ENCODE measurements at places on chromosomes 7 and 10.

DNA sequence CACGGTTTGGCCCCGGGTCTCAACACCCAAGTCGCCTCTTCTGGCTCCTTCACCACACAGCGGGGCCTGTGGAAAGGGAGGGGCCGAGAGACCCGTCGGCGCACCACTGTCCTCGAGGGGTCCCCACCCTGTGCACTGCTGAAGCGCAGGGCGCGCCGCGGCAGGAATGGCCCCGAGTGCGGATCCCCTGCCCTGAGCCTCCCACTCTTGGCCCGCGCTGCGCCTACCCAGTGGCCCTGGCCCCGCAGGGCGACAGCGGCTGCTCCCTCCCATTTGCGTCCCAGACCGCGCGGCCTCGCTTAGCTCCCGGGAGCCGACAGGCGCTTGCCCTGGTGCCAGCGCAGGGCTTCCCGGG, 2.1 kb upstream of the SFMBT2 start:
- no peak for DNase-seq

DNA sequence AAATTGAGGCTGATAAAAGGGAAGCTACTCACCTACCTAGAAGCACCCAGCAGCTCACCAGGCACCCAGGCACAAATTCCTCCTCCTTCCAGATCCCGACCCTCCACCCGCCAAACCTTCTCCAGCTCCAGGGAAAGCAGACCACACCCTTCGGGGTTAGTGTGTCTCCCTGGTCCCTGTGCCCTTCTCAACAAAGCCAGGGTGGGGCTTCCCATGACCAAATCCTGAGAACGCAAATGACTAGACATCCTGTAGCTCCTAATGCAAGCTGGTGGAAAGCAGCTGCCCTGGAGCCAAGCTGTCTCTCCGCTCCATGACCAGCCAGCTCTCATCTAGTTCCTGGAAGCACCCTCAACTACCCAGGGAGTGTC, 4.4 kb downstream of the TBX20 start:
- no peak for DNase-seq

DNA sequence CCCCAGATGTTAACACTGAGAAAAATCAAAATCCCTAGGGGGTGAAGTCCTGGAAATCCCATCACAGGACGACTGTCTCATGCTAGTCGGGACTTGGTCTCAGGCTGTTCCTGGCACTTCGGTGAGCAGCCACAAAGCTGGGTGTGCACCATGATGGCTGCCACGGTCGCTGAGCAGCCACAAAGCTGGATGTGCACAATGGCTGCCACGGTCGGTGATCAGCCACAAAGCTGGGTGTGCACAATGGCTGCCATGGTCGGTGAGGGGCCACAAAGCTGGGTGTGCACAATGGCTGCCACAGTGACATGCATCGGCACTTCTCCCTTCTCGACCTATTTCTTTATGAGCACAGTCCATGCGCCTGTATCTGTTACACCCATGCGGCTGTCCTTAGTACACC, 505.1 kb downstream of the TCERG1L start:
- DNase-seq = no peak

DNA sequence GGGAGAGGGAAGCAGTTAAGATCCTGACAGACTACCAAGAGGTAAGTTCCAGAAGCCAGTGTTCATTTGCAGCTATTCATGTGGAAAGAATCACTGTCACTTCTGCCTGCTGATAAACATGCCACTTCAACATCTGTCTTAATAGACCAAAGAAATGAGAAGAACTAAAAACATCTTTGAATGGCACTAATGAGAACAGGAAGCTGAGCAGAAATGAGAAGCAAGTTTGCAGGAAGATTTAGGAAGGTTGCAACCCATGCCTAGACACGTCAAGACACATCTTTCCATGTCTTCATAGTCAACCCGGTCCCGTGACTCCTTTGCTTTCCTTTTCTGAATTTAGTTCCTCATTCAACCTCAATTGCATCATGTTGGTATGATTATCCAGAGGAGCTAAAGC, 180.0 kb downstream of the PDE1C start:
- no peak for DNase-seq

GRCh38 chr10:89344156-89344555, 16.4 kb downstream of the IFIT3 start:
- no peak for DNase-seq

- no peak for DNase-seq
Measured at GRCh38 chr7:143931739-143932138, 3.3 kb upstream of the OR2F2 start.

DNA sequence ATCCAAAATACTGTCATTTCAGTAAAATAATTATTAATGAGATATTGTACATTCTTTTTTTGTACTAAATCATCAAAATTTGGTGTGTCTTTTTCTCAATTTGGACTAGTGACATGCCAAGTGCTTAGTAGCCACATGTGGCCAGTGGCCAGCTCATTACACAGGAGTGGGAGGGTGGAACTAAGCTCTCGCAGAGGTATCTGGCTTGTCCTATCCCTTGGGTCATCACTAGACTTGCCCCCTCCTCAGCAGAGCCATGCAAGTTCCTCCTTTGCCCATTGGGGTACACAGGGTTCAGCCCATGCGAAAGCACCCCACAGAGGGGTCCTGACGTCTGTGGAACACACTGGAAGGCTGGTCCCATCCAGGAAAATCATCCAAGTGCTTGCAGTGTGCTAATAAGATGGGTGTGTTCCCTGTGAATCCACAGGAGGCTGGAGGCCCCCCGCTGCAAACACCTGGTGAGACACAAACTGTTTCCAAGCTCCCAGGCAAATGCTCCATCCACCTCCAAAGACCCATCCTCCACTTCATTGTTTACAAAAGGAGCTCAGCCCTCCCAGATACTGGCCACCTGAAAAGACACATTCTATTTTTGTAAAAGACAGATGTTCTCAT, 1.3 kb downstream of the ARHGAP22 start:
- DNase-seq = no peak

DNA sequence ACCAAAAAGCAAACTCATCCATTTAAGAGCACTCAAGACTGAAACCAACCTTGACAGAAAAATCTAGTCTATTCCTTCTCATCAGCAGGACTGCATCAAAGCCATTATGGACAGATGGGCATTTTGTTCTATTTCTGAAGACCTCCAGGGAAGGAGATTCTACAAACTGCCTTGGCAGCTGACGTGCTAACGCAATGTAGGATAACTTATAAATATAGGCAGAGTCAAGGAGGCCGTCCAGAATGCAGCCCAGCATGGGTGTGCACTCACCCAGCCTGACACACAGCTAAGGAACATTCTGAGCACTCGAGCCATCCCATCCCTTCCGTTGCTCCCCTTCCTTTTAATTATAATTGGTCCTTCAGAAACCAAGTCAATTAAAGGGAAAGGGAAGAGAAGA, 25.3 kb upstream of the NEBL start:
- no peak for DNase-seq

- DNase-seq = peak; percentile 48
Measured at GRCh38 chr10:102644066-102644645, at the start of gene TRIM8. TSS of gene TRIM8 (plus strand) at chr10:102644479. CDS start at chr10:102644618, 139 bp downstream.

GRCh38 chr7:75635036-75635435, 103.7 kb downstream of the HIP1 start:
- DNase-seq = no peak

DNA sequence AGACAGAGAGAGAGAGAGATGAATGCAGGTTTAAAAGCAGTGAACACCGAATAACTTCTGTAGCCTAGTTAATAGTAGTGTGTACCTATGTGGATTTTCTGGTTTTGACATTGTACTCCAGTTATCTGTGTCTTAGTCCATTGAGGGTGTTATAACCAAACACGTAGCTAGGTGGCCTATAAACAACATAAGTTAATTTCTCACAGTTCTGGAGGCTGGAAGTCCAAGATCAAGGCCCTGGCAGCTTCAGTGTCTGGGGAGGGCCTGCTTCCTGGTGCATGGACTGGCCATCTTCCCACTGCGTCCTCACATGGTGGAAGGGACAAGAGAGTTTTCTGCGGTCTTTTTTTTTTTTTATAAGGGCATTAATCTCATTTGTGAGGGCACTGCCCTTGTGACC, 23.5 kb downstream of the AOC1 start:
- DNase-seq = no peak

DNA sequence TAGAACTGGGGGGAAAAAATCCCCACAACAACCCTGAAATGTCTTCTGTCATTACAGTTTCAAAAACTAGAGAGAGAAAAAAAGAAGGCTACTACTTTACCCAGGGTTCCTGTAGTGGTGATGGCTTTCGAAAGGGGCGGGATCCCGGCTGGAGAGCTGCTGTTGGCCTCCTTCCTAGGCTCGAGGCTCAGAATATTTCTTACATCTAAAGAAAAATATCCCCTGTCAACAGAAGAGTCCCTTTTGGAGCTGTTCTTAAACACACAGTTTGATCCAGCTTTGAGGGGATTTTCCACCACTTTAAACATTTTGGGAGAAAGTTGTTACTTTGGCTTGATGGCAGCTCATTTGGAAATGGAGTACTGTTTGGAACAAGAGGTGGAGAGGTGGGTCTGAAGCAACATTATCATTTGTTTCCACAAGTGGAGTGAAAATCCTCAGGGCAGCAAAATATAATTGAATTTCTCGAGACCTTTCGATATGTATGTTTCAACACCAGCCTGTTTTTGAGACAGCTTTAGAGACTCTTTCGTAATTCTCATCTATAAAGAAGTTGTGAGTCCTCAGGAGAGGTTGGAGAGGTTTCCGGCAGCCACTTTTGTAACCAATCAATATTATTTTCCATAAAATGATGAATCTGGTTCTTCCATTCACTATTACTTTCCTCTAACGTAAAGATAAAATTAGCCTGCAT, 5.1 kb downstream of the HOXA13 start:
- DNase-seq = no peak

DNA sequence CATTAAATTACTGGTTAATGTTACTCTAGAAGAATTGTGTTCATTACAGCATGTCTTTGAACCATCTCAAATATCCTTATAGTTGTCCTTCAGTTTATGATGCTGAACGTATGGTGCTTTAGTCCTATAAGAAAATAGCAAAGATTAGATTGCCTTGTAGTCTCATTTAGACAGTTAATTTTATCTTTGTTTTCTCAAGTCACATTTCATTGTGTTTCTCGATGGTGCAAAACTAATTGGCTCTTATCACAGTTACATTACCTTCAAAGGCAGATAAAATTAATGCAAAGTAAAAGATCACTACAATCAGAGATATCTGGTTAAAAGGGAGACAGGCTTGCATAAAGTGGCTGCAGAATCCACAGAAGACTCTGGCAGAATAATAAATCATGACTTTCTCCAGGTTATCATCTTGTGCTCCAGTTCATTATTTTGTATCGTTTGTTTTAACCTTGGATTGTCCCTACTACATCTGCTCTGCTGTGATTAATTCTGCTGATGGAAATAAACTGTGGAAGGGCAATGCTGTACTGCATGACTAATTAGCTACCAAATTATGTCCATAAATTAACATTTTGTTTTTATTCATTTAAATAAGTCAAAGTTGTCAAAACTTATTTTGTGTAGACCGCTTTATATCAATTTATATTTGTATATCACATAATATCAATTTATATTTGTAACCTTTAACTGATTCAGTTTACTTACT, 24.2 kb downstream of the PRPS1L1 start:
- DNase-seq = no peak

GRCh38 chr7:15594461-15594860, 32.6 kb upstream of the AGMO start:
- DNase-seq = no peak
